ENCODE measurements at places on chromosomes 4 and X. TPM values are rescaled to one million over a fixed set of nuclear protein-coding genes. Genes with fewer than 3 reads are reported as not detected.

HERC5 gene
- 1.4 TPM for total RNA-seq

LPAR4 gene
- total RNA-seq, result 0.41 TPM

ZNF157 gene
- 0.11 TPM for total RNA-seq

VSIG1 gene
- not detected for total RNA-seq

LUZP4 gene
- total RNA-seq, result not detected

PFKFB1 gene
- total RNA-seq, result 0.19 TPM

TCEAL5 gene
- not detected for total RNA-seq

TCEAL3 gene
- total RNA-seq, result 16.2 TPM

MAOB gene
- 0.08 TPM for total RNA-seq

USP9X gene
- 45.2 TPM for total RNA-seq

RGN gene
- 0.19 TPM for total RNA-seq

APBB2 gene
- 27.5 TPM for total RNA-seq

CFI gene
- total RNA-seq, result 11.4 TPM

FAM184B gene
- 0.27 TPM for total RNA-seq

XAGE1A gene
- 216 TPM for total RNA-seq

MAGEA9B gene
- not detected for total RNA-seq

KCND1 gene
- 0.96 TPM for total RNA-seq

STOX2 gene
- 0.94 TPM for total RNA-seq

MAGEB1 gene
- total RNA-seq, result not detected

CACNA1F gene
- not detected for total RNA-seq

RTL3 gene
- total RNA-seq, result 0.34 TPM

IL2 gene
- not detected for total RNA-seq

RNF4 gene
- 26.6 TPM for total RNA-seq

UGT2B17 gene
- total RNA-seq, result not detected

GAGE1 gene
- 37.1 TPM for total RNA-seq

PPID gene
- 33.6 TPM for total RNA-seq

MTHFD2L gene
- 29.4 TPM for total RNA-seq

WFS1 gene
- total RNA-seq, result 10.6 TPM

GAGE12H gene
- total RNA-seq, result not detected

FGF5 gene
- total RNA-seq, result not detected

ZMAT1 gene
- 0.04 TPM for total RNA-seq

SORCS2 gene
- 0.77 TPM for total RNA-seq

LRCH2 gene
- total RNA-seq, result 1.8 TPM

GPR119 gene
- total RNA-seq, result not detected

CLIC2 gene
- total RNA-seq, result not detected

GPR82 gene
- total RNA-seq, result not detected

SUPT20HL1 gene
- not detected for total RNA-seq

IL21 gene
- not detected for total RNA-seq

ARAP2 gene
- 11.7 TPM for total RNA-seq

NXF2B gene
- not detected for total RNA-seq

PDE5A gene
- total RNA-seq, result 0.93 TPM

MAP9 gene
- 6.5 TPM for total RNA-seq

ASB12 gene
- not detected for total RNA-seq

CD38 gene
- 0.08 TPM for total RNA-seq

TXK gene
- total RNA-seq, result 1.5 TPM

SPACA5B gene
- not detected for total RNA-seq

Measured in A375 (cell line).